HCT116 (cell line): ENCODE measurements at places on chromosomes 4 and X. TPM values are rescaled to one million over a fixed set of nuclear protein-coding genes. Genes with fewer than 3 reads are reported as not detected.

The MAGEA11 gene
- not detected for total RNA-seq

The CT45A10 gene
- not detected for total RNA-seq

The ADH1C gene
- not detected for total RNA-seq

The NUP62CL gene
- total RNA-seq: 21.1 TPM

The PPP1R3F gene
- total RNA-seq: 1.6 TPM

The CLRN2 gene
- total RNA-seq: not detected

The HMX1 gene
- 0.39 TPM for total RNA-seq

The ATP8A1 gene
- 1.9 TPM for total RNA-seq

The MAGED1 gene
- 82.3 TPM for total RNA-seq

The DRP2 gene
- total RNA-seq: 0.64 TPM

The VEGFC gene
- not detected for total RNA-seq

The CCNB3 gene
- total RNA-seq: 2.9 TPM

The CFI gene
- total RNA-seq: 0.84 TPM

The GAB1 gene
- 3.8 TPM for total RNA-seq

The ZNF185 gene
- total RNA-seq: 15.8 TPM

The TMPRSS11B gene
- total RNA-seq: not detected

The SLC10A7 gene
- 5.5 TPM for total RNA-seq

The VCX3B gene
- total RNA-seq: not detected

The SGMS2 gene
- total RNA-seq: 36.6 TPM

The CLDN22 gene
- not detected for total RNA-seq

The CXCL1 gene
- total RNA-seq: 2.5 TPM

The PNMA6F gene
- not detected for total RNA-seq

The CXCL6 gene
- not detected for total RNA-seq
